ENCODE measurements at places on chromosomes 4 and X.
A peak's percentile ranks its signal among the peaks of the same experiment; 100 is the strongest.

DNA sequence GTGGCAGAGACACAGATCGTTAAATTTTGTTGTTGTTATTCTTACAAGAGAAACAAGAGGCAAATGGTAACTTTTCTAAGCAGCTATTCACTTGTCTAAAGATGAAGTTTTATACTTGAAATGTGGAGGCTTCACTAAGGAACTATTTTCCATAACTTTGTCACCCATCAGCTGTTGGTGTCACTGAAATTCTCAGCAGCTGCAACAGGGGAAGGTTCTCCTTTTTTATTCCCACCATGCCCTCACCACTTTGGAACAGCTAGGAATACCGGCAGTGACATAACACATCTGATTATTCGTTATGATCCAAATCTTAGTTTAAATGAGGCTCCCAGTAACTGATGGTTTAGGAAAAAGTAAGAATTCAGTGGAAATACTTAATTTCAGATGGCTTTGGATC, 147.0 kb upstream of the LEF1 start:
- no peak for DNase-seq

GRCh38 chrX:119391279-119391678, 7.9 kb upstream of the SLC25A43 start:
- DNase-seq = no peak

GRCh38 chrX:143683486-143683885, 37.1 kb downstream of the SPANXN2 start:
- DNase-seq = no peak

GRCh38 chrX:71618303-71618721, at the start of gene CXCR3:
CXCR3 (minus strand) TSS chrX:71618511; CDS start chrX:71618449, 62 bp downstream.
- DNase-seq = peak; percentile 19

DNA sequence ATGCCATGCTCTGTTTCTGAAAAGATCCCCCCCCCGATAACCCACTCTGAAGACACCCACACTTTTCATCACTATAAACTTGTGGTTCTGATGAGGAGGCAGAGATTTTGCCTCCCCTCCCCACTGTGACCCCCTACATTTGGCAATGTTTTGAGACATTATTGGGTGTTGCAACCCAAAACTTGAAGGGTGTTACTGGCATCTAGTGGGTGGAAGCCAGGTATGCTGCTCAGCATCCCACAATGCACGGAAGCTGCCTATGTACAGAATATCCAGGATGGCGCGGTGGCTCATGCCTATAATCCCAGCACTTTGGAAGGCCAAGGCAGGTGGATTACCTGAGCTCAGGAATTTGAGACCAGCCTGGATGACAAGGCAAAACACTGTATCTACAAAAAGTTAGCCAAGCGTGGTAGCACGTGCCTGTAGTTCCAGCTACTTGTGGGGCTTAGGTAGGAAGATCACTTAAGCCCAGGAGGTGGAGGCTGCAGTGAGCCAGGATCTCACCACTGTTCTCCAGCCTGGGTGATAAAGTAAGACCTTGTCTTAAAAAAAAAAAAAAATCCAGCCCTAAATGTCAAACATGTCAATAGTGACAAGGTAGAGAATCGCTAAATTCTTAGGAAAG, 87.3 kb downstream of the SCD5 start:
- no peak for DNase-seq

GRCh38 chrX:115330498-115331168, 41.1 kb downstream of the LUZP4 start:
- DNase-seq = peak; percentile 8

DNA sequence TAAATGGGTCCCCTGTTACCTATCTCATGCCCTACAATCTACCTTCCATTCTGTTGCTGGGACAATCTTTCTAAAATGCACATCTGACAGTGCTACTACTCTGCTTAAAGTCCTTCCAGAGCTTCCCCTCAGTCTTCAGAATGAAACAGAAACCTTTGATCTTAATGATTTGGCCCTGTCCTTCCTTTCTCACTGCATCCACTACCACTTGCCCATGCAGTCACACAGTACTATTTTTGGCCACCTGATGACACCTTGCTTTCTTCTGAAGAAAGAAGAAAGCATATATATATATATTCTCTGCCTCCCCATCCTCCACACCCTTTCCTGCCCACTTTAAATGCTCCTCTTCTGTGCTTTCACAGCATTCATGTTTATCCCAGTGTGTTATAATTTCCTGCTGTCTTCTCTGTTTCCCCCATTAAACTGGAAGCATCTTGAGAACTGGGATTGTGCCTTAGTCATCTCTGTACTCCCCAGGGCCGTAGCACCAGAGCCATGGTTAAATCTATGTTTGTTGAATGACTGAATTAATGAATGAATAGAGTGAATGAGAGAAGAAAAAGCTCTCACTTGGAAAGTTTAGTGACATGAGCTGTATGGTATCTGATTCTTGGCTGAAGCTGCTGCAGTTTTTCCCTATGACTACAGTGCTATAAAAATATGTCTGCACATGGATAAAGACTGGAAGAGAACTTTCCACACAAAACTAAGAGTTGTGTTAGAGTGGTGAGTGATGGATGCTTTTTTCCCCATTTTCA, 56.2 kb downstream of the RTL9 start:
- no peak for DNase-seq

DNA sequence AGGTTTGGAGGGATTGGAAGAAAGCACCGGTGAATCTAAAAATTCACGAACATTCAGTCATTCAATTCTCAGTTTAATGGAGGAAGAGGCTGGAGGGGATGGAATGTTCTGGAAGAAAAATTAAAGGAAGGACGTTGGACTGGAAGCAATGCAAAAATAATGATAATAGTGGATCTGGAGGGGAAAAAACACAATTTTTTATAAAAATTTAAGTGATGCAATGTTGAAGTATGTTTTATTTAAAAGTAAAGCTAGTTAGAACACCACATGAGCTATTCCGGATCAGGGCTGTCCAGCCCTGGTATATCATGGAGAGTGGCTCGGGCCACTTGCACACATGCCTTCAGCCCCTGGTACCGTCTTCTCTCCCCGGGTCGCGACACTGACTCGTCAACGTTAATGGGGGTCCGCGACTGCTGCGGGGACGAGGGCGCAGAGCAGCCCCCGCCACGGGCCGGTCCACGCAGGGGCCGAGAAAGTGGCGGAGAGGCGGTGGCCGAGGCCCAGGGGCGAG, 204.6 kb downstream of the TENM3 start:
- no peak for DNase-seq

DNA sequence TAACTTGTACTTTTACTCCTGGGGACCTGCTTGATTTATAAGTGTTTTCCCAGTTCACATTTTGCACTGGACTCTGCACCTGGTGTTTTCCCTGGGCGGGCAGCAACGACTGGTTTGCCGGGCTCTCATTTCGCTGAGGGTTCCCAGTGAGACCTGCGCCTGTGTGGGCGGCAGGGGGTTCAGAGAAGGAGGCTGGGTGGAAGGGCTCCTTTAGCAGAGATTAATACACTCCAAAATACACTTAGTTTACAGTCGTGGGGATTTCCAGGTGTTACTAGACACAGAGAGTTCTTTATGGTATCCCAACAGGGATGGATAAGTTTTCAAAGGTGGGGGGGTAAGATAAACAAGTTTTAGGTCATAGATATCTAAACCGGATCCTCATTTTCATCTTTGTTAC, 53.0 kb upstream of the SHISA3 start:
- DNase-seq = no peak

DNA sequence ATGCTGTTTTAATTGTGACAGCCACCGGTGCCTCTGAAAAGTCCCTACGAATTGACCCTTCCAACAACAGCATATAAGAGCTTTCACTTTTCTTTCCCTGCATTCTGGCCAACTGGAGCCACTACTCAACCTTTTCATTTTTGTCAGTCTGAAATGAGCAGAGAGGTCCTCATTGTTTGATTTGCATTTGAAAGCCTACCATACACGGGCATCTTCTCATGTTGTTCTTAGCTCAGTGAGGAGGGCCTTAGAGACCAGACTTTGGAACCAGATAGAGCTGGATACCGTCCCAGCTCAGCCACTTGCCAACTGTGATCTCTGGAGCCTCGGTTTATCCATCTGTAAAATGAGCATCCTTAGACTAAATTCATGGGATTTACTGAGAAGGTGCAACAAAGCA, 16.9 kb upstream of the TMSB4X start:
- no peak for DNase-seq

DNA sequence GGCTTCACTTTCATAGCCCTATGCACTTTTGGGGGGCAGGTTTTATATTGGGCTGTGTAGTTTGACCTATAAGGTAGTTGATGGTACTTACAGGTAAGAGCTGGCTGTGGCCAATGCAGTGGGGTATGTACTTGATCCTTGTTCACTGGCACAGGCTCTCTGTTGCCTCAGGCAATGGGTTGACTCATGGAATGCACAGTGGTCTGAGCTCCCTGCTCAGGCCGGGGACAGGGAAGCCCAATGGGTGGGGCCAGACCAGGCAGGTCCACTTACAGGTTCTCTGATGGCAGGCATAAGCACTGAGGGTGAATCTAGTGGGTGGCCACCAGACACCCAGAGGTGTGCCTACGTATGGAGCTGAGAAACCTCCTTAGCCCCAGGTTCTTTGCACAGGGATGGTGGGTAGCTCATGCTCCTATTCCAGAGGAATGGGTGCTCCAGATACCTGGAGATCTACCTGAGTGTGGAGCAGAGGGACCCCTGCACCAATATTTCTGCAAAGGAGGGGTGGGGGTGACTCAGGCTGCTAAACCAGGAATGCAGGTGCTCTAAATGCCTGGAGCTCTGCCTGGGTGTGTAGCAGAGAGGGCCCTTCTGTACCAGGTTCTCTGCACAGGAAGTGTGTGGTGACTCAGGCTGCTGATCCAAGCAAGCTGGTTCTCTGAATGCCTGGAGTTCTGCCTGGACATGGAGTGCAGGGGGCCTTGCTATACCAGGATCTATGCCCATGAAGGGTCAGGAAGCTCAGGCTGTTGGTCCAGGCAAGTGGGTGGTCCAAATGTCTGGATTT, 52.3 kb downstream of the IL1RAPL2 start:
- no peak for DNase-seq

DNA sequence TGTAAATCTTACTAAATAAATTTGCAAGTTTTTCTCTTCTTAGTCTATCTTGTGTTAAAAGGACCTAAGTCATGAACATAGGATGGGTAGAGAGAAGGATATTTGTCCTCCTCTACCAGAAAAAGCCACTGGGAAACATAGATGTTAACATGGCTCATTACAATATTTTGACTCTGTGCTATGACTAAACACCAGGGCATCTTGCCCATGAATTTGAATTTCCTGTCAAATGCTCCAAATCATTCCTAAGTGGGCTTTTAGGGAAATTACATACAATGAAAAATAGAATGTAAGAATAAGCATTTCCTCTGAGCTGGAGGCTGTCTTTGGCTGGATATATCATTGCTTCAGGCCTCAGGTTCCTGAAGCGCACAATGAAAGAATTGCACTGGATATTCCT, 39.1 kb downstream of the ANOS1 start:
- DNase-seq = no peak

- no peak for DNase-seq
These were observed 1.0 kb upstream of the UGT8 start for GRCh38 chr4:114597410-114598115.

- DNase-seq = no peak
These were observed 98.6 kb upstream of the NR3C2 start for GRCh38 chr4:148540622-148541326.

- DNase-seq = no peak
These were observed 532.8 kb downstream of the GBA3 start for GRCh38 chr4:23225564-23225963.

DNA sequence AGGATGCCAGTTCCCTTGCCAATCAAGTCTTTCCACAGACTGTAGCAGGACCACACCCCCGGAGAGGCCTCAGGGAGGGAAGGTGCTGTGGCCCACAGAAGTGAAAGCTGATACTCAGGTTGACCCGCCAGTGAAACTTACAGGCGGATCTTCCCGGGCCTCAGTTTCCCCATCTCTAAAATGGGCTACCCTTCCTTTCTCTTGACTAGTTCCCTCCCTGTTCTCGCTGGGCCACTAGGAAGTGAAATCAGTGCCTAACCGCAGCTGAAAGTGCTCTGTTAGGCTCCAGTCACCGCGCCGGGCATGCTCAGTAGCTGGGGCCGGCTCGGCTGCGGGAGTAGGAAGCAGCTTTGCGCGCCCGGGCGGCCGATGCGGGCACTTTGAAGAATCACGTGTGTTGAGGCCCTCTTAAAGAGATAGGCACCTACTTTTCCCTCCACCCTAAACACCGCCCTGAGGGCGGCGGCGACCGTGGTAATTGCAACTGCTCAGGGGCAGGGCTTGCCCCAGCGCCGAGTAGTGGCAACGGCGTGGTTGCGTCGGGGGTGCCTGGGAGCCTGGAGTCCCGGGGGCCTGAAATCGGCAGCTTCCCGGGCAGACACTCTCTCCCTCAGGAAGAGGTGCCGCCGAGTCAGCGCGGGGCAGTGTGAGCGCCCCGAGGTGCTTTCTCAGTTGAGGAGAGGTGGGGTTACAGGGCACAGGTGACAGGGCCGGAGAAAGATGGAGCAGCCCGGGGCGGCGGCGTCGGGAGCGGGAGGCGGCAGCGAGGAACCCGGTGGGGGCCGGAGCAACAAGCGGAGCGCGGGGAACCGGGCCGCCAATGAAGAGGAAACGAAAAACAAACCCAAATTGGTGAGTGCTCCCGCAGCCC, at the start of gene DIAPH2:
Gene DIAPH2 (plus strand): TSS at position 504 of the 871 bp plus-strand sequence.
- peak; percentile 58 for DNase-seq

DNA sequence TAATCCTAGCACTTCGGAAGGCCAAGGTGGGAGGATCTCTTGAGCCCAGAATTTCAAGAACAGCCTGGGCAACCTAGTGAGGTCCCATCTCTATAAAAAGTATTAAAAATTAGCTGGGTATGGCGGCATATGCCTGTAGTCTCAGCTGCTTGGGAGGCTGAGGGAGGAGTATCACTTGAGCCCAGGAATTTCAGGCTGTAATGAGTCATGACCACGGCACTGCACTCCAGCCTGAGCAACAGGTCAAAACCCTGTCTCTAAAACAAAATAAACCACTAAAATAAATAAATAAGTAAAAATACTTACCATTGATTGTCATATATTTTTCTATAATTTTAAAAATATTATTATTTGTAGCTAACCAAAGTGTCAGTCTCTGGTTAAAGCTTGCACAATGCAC, 315.6 kb upstream of the SMIM31 start:
- DNase-seq = no peak

DNA sequence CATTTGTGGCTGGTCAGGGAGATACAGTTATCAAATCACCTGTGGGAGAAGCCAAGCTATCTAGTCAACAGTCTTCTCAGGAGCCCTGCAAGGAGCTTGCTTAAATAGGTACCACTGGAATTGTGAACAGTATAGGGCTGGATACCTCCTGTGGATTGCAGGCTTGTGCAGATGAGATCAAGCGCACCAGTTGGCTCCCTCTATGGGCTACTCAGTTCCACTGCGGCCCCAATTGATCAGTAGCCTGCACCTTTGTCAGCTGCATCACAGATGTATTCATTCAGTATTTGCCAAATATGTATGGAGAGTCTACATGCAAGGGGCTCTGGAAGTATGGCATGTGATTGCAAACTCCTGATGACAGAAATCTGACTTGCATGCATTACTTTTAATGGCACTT, 28.6 kb downstream of the TEX13A start:
- DNase-seq = no peak

All from T follicular helper cell (primary cell).